ENCODE measurements at places on chromosomes 4 and X.

GRCh38 chrX:152810403-152810802 lies 20.2 kb downstream of the CETN2 start:
- DNase-seq, result no peak

DNA sequence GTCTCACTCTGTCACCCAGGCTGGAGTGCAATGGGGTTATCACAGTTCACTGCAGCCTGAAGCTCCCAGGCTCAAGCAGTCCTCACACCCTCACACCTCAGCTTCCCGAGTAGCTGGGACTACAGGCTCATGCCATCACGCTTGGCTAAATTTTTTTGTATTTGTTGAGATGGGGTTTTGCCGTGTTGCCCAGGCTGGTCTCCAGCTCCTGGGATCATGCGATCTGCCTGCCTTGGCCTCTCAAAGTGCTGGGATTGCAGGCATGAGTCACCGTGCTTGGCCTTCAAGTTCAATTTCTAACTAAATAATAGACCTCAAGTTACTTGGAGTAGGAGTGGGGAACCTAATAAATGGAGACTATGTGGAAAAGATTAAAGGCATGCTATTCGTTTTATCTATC lies 48.9 kb downstream of the MND1 start:
- DNase-seq, result no peak

DNA sequence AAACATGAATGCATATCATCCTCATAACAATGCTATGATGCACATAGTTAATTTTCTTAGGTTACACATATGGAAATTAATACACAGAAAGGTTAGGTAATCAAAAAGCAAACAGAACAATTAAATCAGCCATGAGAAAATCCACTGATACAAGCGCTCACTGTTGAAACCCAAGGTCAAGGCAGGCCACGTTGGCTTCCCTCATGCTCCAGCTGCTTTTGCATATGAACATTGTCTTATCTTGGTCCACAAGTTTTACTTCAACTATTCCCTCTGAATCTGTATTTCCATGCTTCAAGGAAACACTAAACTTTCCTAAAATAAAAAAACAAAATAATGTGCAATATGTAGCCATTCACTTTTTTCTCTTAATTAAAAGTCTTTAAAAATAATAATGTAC lies 34.5 kb upstream of the PLA2G12A start:
- no peak for DNase-seq

- DNase-seq, result no peak
Measured at GRCh38 chr4:13102092-13102742, 381.9 kb downstream of the RAB28 start.

DNA sequence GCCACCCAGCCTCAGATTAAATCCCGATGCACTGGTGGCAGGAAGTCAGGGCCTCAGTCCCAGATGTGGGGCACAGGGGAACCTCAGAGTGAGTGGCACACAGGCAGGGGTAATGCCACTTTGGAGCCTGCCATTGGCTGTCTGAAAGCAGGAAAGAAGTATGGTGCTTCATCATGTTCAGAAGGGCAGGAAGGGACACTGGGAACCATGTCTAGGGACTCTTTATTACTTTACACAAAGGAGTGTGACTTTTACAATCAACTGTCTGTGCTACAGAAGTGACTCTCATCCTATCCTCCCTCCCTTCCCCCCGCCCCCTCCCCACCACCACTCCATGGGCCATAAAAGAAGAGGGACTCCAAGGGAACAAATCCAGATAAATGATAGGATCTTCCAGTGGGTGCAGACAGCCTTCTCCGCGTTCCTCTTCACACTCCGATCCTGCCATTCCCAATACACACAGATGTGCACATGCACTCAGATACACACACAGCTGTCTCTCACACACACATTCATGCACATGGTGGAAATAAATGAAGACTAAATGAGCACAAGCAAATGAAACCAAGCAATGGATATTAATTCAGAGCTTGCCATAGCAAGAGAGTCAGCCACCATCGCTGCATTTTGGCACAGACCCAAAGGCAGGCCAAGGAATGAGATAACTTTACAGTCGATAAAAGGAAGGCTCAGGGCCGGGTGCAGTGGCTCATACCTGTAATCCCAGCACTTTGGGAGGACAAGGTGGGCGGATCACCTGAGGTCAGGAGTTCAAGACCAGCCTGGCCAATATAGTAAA lies 2.5 kb upstream of the TMEM154 start:
- DNase-seq, result no peak

DNA sequence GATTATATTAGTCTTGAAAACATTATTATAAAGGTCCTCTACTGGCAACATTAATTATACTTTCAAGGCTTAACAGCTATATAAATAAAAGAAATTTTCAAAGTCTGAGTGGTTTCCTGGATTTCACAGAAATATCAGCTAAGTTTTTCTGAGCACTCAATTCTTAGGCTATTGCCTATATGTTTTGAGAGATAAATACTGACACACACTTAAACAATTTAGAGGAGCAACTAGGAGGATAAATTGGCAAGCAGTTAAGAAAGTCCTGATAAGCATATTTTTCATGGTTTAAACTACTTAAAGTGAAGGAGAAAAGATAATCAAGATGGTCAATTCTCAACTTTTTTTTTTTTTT lies 2.7 kb upstream of the MGARP start:
- no peak for DNase-seq

DNA sequence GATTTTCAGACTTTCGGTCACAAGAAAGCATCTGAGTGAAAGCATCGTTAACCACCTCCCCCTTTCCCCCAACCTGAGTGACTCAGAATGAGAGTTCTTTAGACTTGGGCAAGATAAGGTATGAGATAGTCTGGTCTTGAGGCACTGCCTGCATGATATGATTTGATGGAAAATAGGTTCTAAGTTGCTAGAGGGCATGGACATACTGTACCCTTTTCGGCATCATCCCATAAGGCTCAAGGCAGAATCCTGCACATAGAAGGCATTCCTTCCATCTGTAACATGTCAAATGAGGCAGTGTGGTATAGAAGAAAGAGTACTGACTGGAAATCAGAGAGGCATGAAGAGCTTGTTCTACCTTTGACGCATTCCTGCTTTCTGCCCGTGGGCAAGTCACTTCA lies 16.8 kb upstream of the AMOT start:
- no peak for DNase-seq
